ENCODE measurements at places on chromosomes 12 and 14.

DNA sequence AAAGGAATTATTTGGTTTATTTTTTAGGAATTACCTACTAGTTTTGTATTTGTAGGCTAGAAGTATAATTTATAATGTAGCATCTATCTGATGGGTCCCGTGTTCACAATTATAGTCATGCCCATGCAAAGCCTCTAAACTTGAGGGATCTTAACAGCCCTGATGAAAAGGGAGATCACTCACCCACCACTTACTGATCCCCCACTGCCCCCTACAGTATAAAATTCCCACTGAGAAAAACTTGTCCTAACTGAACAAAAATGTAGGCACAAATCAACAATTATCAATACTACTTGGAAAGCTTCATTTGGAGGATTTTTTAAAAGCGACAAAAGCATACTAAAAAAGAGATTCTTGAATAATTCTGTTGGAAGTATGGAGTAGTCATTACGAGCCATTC lies 21.0 kb downstream of the WIF1 start:
- DNase-seq = no peak

- no peak for DNase-seq
Measured at GRCh38 chr12:132603240-132604150, 6.9 kb downstream of the LRCOL1 start.

DNA sequence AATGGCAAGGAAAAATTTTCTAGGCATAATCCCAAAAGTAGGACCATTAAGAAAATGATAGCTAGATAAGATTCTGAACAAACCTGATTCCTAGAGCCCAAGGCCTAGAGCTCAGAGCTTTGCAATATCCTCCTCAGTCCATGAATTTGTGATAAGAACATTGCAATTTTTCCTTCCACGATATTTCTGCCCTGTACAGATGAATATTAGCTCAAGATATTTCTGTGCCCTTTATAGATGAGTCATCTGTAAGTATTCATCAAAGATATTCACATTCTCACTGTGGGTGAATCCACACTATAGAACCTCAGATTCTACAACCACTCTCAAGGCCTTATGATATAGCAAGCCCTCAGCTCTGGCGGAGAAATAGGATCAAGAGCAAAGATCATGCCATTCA lies 37.5 kb downstream of the EAPP start:
- DNase-seq = no peak

GRCh38 chr12:4275870-4276301 lies 2.3 kb downstream of the CCND2 start:
- DNase-seq = no peak

All from CD4-positive, alpha-beta T cell treated with Interleukin-4 for 4 hours (primary cell).